ENCODE measurements at places on chromosomes 6 and 20.

GRCh38 chr20:54622333-54623295 lies 147.2 kb downstream of the DOK5 start:
- DNase-seq, result no peak

GRCh38 chr20:58043236-58044140 lies 185.0 kb downstream of the ANKRD60 start:
- no peak for DNase-seq

DNA sequence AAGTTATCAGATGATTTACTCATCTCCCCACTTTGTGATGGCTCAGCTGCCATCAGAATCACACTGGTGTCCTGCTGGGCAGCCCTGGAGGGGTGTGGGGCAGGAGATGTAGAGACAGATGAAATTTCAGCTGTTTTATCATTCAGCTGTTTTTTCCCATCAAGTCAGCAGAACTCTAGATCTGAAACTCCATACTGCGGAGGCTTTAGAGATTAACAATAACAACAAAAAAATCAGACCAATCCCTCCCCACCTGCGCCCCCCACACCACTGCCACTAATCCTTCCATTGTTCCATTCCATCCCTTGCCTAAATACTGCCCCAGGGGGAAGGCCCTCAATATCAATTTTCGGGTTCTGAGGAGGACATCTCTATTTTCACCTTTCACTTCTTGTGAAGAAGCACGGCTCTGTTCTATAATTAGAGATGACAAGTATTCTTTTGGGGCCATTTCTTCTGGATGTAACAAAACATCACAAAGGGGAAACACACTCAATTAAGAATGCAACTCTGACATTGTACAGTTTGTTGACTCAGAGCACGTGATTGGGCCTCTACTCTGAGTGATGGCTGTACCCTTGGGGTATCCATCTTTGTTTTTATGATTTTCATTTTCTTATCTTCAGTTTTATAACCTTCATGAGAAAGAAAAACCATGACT lies 396.3 kb downstream of the ZFAND3 start:
- no peak for DNase-seq

GRCh38 chr6:112691289-112691688 lies 344.2 kb downstream of the RFPL4B start:
- no peak for DNase-seq

GRCh38 chr6:113777601-113778000 lies 79.5 kb upstream of the MARCKS start:
- no peak for DNase-seq

DNA sequence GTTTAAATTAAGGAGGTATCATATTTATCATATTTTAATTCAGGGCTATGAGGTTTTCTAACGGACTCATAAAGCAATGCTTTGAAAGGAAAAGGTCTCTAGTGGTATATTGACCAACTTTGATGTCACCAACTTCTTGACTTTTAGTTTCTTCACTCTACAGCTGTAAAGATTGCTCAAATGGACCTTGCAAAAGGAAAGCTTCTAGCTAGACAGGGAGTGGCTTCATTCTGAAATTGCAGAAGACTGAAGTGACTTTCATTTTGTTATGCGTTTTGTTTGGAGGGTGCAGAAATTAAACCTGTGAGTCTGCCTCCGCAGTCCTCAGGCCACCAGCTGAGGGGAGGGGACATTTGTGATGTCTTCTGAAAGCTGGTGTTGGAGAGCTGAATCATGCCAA lies 95.7 kb downstream of the SLC24A3 start:
- no peak for DNase-seq

GRCh38 chr6:160069050-160069454 lies 52.6 kb upstream of the SLC22A1 start:
- DNase-seq, result no peak

- DNase-seq, result no peak
Observed at GRCh38 chr6:169961772-169962561, 210.5 kb downstream of the ERMARD start.

- no peak for DNase-seq
Observed at GRCh38 chr20:10288954-10289646, 70.5 kb downstream of the SNAP25 start.

DNA sequence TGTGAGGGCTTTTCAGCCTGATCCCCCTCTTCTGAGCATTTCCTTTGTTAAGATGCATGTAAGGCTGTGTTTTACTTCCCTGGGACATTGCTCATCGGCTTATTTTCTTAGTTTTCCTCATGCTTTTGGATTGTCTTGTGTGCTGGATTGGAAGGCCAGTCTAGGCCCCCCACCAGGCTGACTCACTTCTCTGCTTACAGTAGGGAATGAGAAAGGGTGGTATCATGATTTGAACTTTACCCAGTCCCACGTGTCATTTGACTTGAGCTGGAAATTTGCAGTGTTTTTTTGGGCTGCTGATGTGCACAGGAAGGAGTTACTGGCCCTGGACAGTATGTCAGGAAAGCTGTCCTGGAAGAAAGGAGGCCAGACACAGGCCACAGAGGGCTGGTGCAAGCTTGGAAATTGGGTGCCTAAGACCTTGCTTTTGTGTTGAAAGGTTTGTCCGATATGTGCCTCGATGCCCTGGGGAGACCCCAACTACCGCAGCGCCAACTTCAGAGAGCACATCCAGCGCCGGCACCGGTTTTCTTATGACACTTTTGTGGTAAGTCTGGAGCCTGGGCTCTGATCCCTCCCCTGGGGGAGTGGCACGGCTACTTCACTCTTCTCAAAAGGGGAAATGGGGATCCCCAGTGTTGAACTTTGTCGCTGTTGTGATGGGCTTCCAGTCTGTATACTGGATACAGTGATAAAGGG lies 12.8 kb downstream of the RNF114 start:
- DNase-seq, result no peak

GRCh38 chr6:15073883-15074465 lies 171.9 kb upstream of the JARID2 start:
- no peak for DNase-seq

DNA sequence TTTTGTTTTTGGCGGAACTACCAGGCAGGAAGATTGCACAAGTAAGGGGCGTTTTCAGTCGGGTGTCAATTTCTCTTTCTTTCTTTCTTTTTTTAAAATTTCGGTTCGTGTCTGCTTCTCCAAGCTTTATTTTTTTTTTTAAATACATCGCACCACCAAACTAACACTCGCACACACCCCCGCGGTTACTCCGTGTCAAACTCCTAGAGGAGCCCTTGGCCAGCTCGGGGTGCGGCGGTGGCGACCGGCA lies 338 bp downstream of the UTRN start:
- DNase-seq, result no peak

- DNase-seq, result no peak
Observed at GRCh38 chr20:44390280-44390679, 34.8 kb downstream of the HNF4A start.

GRCh38 chr6:97947841-97948240 lies 664.8 kb upstream of the MMS22L start:
- no peak for DNase-seq

DNA sequence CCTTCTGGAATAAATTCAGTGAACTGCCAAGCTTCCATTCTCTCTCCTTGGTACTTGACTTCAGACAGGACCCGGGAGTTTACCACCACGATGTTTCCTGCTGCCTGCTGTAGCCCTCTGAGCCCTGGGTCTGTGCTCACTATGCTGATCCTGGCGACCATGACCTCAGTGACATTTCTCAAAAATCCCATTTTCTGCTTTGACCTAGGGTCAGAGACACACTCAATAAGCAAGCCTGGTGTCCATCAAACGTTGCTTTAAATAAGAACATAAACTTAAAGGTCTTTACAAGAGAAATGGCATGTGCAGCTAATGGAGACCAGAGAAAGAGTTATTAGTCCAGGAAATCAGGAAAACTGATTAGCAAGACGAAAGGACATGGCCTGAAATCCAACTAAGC lies 509.7 kb upstream of the SULF2 start:
- DNase-seq, result no peak

- DNase-seq, result no peak
Observed at GRCh38 chr6:15329197-15329671, 83.4 kb downstream of the JARID2 start.

- DNase-seq, result no peak
Observed at GRCh38 chr6:142174703-142175102, 27.6 kb downstream of the VTA1 start.

DNA sequence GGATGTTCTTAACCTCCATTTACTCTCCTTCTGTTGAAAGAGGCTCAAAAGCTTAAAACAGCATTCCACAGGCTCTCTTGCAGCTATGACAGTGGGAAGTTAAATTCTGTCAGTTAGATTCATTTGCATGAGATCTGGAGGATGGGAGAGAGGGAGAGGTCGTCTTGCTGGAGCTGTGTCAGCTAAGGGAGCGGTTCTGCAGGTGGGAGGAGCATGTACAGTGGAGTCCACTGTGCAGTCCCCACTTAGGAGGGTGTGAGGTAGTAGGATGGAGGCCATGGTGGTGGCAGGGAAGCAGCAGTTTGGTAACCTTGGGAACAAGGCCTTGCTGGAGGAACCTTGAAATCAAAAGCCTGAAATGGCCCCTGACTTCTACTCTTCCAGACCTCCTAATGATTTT lies 12.0 kb upstream of the B4GALT5 start:
- DNase-seq, result no peak

- no peak for DNase-seq
Observed at GRCh38 chr20:5181492-5181891, 54.7 kb downstream of the CDS2 start.

DNA sequence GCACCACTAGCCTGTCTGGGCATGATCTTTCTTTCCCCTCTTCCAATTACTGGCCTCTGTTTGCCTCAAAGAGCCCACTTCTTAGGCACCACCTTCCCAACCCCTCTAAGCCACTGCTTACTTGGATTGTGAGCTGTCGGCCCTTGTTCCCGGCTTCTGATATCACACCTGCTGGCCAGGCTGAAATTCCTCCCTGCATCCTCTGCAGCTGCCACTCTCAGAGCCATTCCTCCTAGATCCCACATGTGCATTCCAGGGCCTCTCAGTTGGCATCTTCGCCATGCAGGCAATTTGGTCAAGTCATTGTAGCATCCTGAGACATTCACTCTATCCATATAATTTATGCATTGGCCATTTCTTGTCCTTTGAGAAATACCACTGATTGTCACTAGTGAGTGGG lies 135.9 kb downstream of the OLIG3 start:
- no peak for DNase-seq

DNA sequence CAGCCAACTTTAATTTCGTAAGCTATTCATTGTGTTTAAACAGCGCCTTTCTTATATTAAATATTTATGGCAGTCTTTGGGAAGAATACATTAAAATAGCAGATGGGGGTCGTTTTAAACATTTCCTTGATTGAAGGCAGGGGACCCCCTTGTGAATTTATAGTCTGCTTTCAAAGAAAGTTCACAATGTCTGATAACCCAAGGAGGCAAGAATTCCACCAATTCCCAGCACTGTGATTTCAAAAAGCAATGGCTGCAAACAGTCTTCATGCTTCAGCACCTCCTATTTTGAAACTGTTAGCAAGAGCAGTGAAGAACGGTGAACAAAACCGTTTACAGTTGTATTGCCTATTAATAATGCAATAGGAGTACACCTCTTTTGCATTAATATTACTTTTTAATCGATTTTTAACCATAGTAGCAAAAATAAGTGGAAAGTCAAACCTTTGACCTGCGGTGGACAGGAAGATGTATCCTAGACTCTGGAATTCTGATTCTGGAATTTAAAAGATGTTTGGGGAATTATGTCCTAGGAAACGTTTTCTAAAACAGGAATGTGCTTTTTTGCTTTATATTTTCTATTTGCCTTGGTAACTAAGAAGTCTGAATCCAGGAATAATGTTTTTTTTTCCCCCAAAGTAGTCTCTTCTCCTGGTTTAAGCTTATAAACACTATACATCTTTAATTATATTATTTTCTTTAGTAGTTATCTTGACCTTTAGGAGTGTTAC lies 393.0 kb downstream of the CDKAL1 start:
- DNase-seq, result no peak

DNA sequence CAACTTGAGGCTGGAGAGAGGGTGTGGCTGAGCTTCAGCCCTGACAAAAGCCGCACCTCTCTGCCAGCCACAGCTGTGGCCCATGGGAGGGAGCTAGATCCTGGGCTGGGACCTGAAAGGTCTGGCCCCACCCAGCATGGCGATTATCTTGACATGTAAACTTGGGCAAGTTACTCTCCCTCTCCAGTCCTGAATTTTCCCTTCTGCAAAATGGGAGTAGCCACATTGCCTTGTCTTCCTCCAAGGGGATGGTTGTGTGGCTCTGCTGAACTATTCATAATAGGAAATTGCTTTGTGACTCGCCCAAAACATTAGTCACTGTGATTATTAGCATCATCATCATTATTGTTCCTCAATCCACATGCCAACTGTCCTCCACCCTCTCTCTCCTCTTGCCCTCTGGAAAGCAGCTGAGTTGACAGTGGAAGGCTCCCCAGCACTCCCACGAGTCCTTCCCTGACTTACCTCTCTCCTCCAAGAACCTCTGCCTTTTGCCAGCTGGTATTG lies 23.0 kb upstream of the RBPJL start:
- no peak for DNase-seq

DNA sequence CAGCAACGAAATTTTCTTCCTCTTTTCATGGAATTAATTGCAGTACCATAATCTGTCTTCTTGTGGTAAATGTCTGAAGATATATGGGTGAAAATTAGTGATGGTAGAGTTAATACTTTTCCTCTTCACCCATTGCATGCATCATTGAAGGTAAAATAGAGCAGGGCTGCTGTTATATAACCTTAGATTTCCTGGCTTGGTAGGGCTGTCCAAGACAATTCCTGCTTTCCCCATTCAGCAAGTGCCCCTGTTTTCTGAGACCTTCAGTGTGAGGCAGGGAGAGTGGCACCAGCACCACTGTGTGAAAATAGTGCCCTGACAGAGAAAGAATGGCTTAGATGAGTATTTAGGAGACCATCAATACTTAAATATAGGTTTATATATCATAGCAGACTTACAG lies 202.0 kb downstream of the ZFAND3 start:
- no peak for DNase-seq

- DNase-seq, result no peak
Observed at GRCh38 chr6:16909658-16910360, 148.5 kb upstream of the ATXN1 start.

- DNase-seq, result no peak
Observed at GRCh38 chr20:47016068-47016664, 121.5 kb downstream of the EYA2 start.

DNA sequence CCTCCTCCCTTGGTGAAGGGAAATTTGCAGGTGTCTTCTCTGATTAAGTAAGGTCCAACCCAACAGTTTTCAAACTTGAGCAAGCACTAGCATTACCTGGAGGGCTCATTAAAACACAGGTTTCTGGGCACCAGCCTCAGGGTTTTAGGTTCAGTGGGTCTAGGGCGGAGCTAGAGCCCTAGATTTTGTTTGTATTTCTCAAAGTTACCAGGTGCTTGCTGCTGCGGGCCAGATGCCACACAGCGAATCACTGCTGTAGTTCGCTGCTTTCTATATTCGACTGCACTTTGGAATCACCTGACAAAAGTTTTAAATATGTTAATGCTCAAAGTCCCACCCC lies 869 bp downstream of the COL21A1 start:
- no peak for DNase-seq

GRCh38 chr6:51387907-51388306 lies 569.2 kb downstream of the TFAP2B start:
- no peak for DNase-seq
